ENCODE measurements at places on chromosomes 11 and 22.
A peak's percentile ranks its signal among the peaks of the same experiment; 100 is the strongest.

DNA sequence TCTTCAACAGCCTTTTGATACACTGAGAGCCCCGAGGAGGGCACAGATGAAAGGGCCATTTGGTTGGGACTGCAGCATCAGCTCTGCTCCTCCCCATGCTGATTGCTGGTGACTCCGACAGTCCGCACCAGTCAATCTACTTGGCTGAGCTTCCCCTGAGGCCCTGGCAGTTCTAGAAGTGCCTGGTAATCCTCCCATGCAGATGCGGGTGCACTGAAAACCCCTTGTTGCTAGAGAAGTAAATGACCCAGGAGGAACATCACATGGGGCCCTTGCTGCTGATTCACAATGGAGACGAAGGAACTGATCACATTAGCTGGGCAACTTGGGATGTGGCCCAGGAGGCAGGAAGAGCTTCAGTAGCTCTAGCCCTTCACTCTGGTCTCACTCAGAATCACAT lies 35.2 kb upstream of the RIC3 start:
- no peak for DNase-seq

GRCh38 chr11:72953637-72954036 lies 139.4 kb downstream of the ATG16L2 start:
- DNase-seq: no peak

- DNase-seq: no peak
These were observed 12.2 kb downstream of the BCL9L start for GRCh38 chr11:118913411-118914125.

DNA sequence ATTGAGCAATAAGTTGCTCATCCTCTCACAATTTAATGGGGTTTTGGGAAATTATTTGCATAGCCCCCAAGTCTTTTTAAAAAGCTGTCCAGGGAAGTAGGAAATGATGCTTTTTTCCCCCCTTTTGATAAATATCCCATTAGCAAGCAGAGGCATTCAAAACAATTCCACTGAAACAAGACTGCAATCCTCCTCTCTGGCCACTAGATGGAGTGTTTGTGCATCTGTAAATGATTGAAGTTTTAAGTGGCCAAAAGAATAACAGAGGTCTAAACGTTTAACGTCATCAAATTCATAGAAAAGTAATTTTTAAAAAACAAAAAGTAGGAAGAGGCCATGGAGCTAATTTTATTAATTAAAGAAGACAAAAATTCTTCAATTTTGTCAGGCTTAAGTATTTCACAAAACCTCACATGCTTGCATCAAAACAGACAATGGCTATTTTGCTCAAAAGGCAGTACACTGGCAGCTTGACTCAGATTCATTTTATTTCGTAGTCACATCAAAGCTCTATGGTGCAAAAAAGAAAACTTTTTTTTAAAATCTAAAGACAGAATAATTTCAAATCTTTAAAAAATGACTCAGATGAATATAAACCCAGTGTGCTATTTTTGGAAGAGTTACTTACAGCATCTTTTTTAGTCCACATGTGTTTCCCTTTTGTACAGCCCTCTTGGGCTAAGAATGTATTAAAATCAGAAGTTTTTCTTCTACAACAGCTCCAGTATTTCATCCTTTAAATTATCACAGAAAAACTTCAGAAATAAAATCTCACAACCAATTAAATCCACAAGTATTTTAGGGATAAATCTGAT lies 17.8 kb downstream of the CHORDC1 start:
- peak; percentile 39 for DNase-seq

GRCh38 chr11:69908511-69909220 lies 89.5 kb upstream of the FGF3 start:
- DNase-seq: no peak

DNA sequence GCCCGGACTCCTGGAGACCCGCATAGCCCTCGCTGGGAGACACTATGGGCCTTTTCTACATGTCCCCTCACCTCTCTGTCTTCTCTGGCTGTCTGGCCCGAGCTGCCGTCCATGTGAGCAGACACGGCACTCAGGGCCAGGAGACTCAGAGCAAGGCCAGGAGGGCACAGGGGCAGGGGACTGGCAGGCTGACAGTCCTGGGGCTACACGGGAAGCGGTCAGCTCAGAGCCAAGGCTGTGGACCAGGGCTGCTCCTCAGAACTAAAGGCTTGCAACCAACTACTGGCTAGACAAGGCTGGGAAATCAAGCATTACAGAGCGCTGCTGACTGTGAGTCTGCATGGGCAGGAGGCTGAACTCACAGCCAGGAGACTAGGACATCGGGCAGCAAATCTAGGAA lies 56.1 kb upstream of the CDON start:
- DNase-seq: no peak

DNA sequence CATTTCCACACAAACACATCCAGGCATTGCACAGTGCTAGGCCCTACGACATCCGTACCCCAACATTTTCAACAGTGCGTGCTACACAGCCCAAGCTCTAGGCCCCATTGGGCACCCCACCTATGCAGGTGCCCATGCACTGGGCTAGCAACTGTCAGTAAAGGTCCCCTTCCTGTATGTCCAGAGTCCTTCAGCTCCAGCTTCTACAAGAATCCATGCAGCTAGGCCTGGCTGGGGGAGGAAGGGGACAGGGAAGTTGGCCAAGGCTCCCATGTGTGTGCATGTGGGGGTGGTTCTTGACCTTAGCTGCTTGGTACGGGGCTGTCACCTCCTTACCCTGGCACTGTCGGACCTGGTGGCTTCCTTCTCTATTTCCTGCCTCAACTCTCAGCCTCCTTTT lies 1.3 kb downstream of the B3GAT1 start:
- no peak for DNase-seq

GRCh38 chr11:69499918-69500284 lies 18.4 kb downstream of the LINC01488 start:
- DNase-seq: no peak

- no peak for DNase-seq
These were observed 32.4 kb downstream of the EIF3F start for GRCh38 chr11:8019314-8020243.

DNA sequence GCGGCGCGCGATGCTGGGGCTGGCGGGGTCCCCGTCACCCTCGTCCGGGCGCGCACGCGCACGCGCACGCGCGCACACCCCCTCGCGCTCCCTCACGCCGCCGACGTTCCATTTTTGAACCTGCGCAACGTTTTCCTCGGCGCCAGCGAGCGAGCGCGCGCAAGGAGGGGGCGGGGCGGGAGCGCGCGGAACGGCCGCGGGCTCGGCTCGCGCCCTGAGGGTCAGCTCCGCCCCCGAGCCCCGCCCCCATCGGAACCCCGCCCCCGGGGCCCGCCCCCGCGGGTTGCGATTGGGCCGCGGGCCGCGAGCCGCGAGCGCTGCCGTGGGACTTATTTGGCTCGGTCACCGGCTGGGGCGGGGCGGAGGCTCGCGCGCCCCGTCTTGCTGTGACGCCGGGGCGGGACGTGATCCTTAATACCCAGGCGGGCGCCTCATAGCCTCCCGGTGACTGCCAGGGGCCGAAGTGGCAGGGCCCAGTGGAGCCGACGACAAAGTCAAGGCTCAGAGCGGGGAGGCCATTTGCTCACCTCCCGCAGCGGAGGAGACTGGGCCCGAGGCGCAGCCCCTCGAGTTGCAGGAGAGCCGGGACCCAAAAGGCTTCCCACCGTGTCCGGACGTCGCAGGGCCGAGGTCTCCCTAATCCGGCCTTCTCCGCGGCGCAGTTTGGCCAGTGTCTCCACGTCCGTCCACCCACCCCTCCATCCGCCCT lies at the start of gene CBX7:
CBX7 (minus strand) TSS at position 170 of the 709 bp plus-strand sequence. CDS start 236 bp downstream, outside the sequence.
- DNase-seq: peak; percentile 74

GRCh38 chr22:36743591-36744412 lies 32.1 kb downstream of the IFT27 start:
- no peak for DNase-seq

- no peak for DNase-seq
These were observed 883 bp upstream of the HMOX1 start for GRCh38 chr22:35380013-35380412.

- DNase-seq: no peak
These were observed 17.6 kb downstream of the DGAT2 start for GRCh38 chr11:75786101-75786736.
